ENCODE measurements at places on chromosomes 6 and 20.

DNA sequence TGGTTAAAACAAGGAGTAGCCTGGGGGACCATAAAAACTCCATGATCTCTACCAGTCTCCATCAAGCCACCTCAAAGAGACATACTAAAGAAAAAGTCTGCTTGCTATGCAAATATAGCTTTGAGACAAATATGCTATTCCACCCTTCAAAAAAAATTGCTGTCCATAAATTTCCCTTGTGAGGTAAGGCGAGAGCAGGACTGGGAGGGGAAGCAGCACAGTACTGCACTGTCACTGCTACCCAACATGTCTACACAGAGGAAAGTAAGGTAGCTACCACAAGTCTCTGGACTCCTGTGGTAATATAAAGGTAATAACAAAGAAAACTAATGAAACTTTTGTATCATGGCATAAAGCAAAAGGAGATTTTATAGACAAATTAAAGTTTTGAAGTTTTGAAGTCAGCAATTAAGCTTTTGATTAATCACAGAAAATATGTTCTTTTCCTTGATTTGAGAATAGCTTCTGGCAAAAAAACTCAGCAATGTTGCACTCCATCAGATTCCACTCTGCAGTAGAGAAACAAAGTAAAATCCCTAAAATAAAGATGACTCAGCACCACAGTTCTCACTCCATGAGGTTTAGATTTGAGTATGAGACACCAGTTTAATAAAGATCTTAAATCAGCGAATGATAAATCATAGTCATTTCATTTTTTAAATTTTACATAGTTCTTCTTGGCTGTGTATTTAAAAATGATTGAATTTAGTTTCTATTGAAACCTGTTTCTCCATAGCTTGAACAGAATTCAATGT lies 602.4 kb downstream of the COL12A1 start:
- no peak for DNase-seq

DNA sequence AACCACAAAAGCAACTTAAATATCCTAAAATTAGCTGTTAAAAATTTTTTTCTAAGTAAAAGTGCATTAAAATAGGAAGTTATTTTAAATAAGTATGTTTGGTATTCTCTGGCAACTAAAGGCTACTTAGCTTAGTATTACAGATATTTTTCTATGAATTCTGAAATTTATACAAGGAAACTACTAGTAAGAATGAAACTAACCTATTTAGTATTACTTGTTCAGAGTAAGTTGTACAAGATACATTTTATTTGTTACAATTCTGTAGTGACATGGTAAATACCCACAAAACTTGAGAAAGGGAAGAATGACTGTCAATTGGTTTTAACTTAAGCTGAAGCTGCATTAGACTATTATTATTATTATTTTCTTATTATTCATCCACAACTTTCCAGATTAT lies 6.5 kb downstream of the PHIP start:
- no peak for DNase-seq

- DNase-seq, result no peak
Observed at GRCh38 chr6:133989525-133989924, 36.5 kb downstream of the TBPL1 start.

DNA sequence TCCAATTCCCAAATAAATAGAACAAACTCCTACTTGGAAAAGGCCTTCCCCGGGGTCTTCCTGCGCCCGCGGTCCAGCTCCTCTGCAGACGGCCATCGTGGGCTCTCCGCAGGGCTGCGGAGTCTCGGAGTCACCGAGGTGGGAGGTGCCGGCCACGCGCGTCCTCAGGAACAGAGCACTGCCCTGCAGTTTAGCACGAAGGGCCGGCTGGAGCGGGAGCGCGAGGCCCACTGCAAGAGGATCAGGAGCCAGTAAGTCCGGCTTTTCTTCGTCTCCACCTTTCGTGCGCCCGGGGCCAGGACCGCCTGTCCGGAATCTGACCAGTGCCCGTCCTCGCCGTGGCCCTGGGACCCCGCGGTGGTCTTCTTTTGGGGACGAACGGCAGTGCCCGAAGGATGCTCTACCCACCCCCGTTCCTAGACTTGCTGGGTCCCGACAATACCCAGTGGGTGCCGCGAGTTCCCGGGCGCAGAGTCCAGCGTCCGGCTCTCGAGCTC lies 1.4 kb downstream of the BHLHE23 start:
- no peak for DNase-seq

GRCh38 chr6:17311595-17312311 lies 30.6 kb downstream of the RBM24 start:
- no peak for DNase-seq

- no peak for DNase-seq
Observed at GRCh38 chr6:971981-972640, 279.2 kb upstream of the EXOC2 start.

GRCh38 chr20:11905460-11906179 lies 12.1 kb upstream of the BTBD3 start:
- DNase-seq, result no peak

DNA sequence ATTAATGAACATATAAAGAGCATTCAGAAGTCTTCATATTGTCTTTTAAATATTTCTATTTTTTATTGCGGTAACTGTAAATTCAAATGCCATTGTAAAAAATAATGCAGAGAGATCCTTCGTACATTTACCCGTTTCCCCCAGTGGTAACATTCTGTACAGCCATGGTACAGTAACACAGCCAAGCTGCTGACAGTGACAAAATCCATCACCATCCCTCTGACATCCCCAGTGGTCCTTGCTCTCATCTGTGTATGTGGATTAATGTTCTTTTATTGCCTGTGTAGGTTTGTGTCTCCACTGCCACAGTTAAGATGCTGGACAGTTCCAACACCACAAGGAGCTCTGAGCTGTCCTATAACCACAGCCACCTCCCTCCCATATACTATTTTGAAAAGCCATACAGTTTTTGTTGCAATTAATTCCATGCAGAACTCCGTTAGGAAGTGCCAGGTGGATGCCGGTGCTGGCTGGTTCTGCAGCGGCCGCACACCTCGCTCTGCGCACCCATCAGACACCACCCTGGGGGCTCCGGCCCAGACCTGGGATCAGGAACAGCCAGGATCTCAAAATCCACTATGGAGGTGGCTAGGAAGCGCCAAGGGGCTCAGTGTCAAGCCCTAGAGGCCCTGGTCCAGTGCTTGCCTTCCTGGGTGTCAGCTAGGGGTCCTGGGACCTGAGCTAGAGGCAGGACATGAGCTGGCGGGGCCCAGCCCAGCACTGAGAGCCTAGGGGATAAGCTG lies 93.1 kb upstream of the PMEPA1 start:
- no peak for DNase-seq

GRCh38 chr6:10552270-10552810 lies 31.2 kb downstream of the GCNT2 start:
- no peak for DNase-seq

DNA sequence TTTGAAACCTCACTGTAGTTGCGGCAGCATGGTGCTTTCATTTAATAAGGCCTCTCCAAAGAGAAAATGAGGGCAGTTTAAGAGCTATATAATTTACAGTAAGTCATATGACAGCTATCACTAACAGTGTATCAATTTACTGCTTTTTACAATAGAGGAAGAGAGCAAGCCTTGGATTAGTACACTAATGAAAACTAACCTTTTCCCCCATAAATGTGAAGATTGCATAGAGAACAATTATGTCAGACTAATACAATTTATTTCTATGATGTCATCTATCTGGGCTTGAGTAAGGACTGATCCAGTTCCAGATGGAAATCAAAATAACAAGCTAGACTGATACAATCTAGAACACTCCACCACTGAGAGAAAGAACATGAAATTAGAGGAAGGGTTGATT lies 78.1 kb upstream of the FAM83B start:
- DNase-seq, result no peak

GRCh38 chr6:54254886-54255285 lies 53.4 kb upstream of the TINAG start:
- DNase-seq, result no peak

DNA sequence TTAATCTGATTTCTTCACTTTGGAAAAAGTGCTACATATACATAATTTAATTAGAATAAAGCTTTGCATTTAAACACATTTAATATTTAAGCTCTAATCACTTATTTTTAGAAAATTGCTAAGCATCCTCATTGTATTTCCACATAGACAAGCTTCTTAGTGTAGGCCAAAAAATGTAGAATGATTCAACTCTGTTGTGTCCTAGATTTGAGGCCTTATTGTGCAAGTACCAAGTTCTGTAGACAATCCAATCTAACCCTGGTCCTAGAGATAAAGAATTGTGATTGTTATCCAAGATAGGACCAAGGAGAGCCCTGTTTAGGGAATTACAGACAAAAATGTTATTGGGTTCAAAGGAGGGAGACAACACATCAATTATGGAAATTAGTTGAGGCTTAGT lies 27.6 kb downstream of the MRAP2 start:
- no peak for DNase-seq

All from ascending aorta (tissue), 2 donors.